DMS153 (cell line): ENCODE measurements at places on chromosomes 5 and 9.

DNA sequence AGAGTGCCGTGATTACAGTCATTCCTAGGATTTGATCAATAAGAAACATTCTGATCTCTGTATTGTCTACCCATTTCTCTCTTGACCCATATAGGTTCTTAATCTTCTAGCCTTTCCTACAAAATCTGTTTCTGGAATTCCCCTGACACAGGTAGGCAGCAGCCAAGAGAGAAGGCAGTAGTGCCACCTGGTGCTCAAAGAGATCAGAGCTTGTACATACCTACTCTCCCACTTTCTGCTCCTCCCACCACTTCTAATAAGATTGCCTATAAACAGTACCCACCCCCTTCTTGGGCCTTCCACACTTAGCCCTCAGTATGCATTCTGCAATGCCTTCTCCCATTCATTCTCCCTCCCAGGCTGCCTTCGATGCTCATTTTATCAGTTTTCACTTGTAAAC, 117.4 kb upstream of the RORB start:
- DNase-seq = peak; percentile 19

GRCh38 chr5:26690511-26690910, 347.9 kb downstream of the CDH9 start:
- DNase-seq = no peak

GRCh38 chr5:37576552-37576951, 197.4 kb downstream of the WDR70 start:
- DNase-seq = no peak

DNA sequence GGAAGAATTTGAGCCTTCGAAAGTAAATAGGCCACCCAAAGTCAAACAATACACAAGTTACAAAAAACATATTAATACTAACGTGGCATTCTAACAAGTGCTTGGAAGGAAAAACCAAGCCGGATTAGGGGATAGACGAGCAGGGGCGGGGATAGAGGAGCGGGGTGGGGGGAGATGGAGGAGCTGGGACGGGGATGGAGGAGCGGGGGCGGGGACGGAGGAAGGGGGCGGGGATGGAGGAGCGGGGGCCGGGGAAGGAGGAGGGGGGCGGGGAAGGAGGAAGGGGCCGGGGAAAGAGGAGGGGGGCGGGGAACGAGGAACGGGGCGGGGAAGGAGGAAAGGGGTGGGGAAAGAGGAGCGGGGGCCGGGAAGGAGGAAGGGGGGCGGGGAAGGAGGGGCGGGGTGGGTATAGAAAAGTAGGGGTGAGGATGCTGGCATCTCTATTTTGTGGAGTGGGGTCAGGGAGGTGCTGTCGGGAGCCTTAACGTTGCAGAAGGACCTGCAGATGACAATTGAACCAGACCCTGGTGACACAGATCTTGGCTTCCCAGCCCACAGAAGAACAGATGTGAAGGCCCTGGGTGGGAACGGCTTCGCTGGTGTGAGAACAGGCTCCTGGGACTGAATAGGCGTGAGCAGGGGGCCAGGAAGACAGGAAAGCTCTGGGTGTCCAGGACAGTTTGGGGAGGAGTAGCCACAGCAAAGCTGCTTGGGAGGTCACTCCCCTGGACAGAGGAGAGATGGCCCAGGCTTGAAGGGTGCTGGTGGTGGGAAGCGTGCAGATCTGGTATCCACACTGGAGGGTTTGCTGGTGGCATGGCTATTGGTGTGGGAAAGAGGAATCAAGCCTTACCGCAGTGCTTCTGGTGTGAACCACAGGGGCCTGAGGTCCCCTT, 233.3 kb upstream of the DAP start:
- DNase-seq = no peak

DNA sequence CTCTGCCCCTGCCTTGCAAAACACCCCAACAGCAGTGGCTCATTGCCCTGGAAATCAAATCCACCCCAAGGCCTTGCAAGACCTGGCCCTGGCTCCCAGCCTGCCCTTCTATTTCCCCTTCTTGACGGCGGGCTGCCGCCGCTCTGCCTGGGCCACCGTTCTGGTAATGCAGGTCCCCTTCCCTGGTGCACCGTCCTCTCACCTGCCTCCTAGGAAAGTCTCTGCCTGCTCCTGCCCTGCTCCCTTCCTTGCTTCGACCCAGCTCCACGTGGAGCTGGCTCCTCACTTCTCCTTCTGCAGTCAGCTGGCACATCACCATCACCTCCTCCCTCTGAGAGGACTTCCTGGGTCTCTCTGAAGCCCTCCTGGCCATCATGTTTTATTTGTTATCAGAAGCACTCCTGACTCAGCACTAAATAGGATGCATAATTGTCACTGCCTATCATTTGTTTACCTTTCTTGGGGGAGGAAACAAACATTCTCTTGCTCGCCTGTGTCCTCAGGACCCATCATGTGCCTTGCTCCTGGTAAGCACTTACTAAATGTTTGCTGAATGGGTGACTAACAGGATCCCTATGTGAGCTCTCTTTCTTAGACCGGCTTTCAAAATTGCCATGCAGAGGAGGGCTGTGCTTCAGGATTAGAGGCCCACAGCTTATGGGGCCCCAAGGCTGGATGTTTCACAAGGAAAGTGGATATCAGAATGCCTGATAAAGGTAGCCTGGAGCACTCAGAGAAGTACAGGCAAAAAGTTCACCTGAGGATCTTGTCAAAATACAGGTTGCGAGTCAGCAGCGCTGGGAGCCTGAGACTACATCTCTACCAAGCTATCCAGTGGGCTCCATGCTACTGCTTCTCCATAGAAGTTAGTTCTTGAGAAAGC, 19.6 kb upstream of the C5orf47 start:
- DNase-seq = peak; percentile 18

- DNase-seq = no peak
These were observed 60.8 kb downstream of the PTPN3 start for GRCh38 chr9:109437286-109437685.

DNA sequence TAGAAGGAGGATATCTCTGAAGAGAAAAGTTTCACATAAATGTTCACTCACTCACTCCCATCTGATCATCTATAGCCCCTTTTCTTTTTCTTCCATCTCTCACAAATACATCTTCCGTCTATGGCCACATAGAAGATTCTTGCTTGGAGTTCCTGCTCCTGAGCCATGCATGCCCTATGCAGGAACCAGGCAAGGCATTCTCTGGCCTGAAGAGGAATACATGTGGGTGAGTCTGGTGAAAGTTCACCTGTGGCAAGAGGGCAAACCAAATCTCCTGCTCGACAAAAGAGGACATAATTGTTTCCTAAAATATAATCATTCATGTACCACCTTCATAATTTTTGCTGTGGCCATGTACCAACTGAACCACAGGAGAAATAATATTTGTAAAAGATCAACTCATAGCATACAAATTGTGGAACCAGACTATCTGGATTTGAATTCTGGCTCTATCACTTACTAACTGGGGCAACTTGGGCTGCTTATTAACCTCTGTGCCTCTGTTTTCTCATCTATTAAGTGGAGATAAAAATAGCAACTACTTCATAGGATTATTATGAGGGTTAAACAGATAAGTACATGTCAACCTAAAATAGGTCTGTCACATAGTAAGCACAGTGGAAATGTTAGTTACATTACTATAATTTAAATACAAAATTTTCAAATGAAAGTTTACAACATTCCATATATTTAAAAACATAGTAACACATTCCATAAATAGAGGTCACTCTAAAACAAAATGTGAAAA, 121.2 kb upstream of the NFIB start:
- DNase-seq = no peak

DNA sequence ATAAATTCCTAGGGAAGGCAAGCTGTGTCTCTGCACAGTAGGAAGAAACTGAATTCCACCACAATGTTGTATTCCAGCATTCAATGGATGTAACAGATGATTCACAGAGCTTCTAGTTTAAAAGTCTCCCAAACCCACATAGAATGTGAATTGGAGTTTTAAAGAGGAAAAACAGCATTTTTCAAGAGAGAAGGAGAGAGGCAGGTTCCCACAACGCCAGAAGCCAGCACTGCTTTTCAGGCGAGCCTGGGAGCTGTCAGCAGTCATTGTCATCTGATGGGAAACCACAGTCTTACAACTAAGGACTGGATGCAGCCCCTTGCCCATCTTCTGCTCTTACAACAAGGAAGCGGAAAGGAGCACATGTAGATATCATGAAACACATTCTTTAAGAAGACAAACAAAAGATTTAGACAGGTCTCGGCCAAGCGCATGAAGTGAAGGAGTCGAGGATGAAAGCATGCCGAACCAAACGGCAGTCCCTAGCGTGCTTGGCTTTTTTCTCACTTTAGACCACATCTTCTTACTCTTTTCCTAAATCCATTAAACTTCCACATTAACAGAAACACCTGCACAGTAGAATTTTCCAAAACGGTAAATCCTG, 638 bp downstream of the DIRAS2 start:
- DNase-seq = no peak

DNA sequence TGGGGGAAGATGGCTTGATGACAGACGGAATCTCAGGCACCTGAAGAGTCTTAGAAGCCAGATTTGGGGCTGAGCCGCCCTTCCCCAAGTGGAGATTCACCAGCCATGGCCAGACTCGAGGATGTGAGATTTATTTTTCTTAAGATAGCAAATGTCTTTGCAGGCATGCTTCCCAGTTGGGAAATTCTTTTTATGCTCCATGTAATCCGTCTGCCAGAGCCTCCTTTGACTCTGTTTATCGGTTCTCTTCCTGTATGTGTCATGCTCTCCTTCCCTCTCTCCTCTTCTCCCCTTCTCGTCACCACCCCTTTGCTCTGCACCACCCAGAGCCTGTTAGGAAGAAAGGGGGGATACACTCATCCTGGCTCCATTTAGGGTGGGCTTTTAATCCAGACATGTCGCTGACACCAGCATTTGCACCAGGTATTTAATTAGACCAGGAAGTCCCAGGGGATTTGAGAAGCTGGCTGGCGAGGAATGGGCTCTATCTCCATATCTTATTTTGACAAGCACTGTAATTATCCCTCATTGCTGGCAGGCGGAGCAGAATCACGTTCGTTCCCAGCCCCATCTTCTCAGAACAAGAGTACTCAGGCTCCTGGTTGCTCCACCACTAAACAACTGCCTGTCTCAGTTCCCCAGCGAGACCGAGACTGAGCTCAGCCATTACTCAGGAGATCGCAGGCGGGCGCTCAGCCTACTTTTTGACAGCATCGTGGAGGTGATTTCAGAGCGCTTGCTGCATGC, 50.9 kb downstream of the KCNIP1 start:
- DNase-seq = no peak

GRCh38 chr5:61609840-61610677, 278.0 kb downstream of the ZSWIM6 start:
- no peak for DNase-seq

- DNase-seq = no peak
These were observed 142.7 kb downstream of the MCTP1 start for GRCh38 chr5:95142145-95142544.

DNA sequence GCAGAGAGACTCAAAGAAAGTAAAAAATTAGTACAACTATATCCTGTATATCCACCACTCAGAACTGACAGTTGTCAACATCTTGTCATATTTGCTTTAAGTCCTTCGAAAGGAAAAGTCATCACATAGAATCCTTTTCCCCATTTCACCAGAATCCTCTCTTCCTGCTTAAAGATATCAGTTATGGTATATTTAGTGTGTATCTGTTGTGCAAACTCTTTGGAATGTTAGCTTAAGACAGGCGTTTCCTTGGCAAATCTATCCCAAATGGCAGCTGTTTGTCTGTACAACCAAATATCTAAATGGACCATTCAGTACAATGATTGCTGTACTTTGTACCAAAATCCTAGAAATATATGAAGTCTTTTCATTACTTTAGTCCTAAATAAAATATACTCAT, 98.5 kb downstream of the ITGA1 start:
- DNase-seq = no peak

DNA sequence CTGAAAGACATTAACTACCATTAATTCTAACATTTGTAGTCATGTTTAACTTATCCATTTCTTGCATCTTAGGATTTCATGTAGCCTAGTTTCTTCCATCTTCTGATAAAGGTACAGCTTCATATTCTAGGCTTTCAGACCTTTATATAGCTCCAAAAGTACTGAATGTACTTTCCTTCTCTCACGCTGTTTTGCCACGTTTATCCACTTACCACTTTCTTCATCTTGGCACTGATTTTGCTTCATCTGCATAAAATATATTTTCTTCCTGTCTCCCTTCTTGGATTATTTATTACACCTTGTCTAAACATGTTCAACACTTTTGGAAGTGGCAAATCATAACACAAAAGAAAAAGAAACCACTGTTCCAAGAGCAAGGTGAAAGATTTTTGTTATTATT, 553.8 kb downstream of the DTWD2 start:
- no peak for DNase-seq

DNA sequence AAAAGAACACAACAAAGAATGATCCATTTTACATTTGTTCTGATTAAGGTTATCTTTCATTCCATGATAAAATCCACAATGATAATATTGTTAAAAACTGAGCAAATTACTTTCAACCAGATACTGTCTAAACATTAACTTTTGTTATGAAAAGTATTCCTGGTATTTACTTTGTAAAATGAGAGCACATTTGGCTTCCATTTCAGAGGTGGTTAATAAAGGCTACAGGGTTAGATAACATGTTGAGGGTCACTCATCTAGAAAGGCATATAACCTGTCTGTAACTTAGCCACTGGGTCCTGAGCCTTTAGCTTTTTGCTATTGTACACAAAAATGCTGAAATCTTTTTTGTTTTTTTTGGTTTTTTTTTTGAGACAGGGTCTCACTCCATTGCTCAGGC, 99.3 kb downstream of the ANXA2R start:
- no peak for DNase-seq

- no peak for DNase-seq
These were observed 1397.8 kb downstream of the PTPRD start for GRCh38 chr9:9215050-9215449.

DNA sequence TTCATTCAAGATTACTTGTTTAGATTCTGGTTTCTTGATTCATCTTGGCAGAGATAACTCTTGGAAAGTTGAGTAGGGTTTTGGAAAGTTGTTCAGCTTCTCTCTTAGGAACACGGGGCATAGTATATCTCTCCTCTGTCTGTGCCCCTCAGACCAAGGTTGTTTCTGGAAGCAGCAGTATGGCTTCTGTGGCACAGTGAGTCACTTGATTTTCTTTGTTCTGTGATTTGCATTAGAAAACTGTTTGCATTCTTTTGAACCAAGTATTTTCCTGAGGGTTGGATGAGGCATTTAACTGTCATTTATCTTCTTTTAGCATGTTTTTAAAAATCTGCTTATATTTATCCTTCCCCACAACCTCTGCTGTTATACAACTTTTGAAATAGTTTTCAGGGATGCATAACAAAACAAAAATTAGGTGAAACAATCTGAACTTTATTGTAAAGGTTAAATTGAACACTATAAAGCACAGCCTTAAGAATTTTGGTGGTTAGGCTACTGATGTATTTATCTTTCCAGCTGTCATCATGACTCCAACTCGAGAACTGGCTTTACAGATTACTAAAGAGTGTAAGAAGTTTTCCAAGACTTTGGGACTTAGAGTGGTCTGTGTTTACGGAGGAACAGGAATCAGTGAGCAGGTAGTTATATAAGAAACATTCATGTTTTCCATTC, 26.5 kb downstream of the DDX46 start:
- DNase-seq = no peak

- no peak for DNase-seq
These were observed 4.5 kb upstream of the RPL26L1 start for GRCh38 chr5:172954751-172955159.
